Sigmoid colon (tissue), 7 donors: ENCODE measurements at places on chromosomes 16 and 17. TPM values are rescaled to one million over a fixed set of nuclear protein-coding genes. Genes with fewer than 3 reads are reported as not detected.

DNA sequence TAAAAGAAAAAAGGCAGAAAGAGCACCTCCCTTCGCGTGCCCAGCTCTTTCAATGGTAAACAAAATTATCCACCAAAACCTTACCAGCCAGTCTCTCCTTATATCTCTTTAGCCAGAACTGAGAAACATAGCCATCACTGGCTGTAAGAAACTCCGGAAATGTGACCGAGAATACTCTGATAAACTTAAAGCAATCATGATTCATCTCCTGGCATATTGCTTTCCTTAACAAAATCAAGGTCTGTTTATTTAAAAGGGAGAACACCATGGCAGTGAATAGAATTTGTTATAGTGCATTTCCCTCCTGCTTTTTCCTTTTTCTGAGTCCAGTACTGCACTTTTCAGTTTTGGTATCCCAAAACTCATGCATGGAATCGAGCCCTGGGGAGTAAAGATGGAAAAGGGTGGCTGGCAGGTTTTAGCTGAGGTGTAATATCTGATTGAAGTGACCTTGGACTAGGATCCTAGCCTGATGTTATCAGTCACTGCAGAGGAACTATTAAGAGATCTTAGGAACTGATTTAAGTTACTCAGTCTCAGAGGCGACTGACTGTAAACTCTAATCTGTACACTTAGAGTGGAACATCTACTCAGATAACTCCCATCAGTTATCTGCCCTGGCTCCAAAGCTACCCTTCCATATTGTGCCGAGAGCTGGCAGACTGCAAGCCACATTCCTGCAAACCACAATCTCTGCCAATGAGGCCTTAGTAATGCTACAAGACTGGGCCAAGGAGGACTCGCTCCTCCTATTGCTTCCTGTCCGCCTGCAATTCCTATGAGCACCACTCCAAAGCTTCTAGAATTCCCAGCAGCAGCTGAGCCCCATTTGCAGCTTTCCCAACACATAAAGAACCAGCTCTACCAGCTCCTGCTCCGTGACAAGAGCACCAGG lies 7.4 kb upstream of the COX10 start:
- H3K4me3 ChIP-seq = no peak overlapping the region
- no peak for DNase-seq
- no peaks in the 10 kb centered on the region for H3K36me3 ChIP-seq
- no peak overlapping the region for H3K27ac ChIP-seq
- no peaks in the 10 kb centered on the region for H3K27me3 ChIP-seq

MARCHF10 gene
- total RNA-seq = 0.71 TPM

SYCE1L gene
- total RNA-seq = not detected

DNAJA2 gene
- 59.2 TPM for total RNA-seq

CCDC92B gene
- 0.14 TPM for total RNA-seq
